ENCODE measurements at places on chromosomes 5 and 9.

DNA sequence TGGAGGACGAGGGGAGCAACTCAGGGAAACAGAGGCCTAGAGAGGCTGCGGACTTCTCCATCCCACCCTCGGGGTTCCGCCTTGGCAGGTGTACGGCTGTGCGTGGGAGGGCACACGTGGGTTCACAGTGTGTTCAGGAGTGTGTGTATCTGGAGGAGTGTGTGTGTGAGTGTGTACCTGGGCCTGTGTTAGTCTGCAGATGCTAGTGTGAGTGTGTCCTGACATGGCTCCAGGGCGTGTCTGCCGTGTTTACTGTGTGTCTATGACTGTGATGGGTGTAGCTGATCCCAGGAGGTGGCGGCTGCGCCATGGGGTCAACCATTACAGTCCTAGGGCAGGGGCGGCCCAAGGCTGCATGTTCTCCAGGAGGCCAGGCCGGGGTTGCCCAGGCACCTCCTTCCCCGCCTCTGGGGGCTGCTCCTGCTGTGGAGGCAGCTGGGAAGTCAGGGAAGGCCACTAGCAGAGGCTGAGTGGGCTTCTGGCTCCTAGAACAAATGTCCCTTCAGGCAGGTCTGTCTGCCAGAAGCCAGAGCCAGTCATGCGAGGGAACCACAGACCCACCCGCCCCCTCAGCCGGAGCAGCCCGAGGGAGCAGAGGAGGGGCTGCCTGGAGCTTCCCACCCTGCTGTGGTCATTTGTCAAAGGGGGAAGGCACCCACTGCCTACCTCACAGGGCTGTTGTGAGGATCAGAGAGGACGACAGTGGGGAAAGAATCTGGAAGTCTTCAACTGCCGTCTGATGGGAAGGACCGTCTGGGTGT, 21.4 kb downstream of the CRB2 start:
- no peak for DNase-seq

DNA sequence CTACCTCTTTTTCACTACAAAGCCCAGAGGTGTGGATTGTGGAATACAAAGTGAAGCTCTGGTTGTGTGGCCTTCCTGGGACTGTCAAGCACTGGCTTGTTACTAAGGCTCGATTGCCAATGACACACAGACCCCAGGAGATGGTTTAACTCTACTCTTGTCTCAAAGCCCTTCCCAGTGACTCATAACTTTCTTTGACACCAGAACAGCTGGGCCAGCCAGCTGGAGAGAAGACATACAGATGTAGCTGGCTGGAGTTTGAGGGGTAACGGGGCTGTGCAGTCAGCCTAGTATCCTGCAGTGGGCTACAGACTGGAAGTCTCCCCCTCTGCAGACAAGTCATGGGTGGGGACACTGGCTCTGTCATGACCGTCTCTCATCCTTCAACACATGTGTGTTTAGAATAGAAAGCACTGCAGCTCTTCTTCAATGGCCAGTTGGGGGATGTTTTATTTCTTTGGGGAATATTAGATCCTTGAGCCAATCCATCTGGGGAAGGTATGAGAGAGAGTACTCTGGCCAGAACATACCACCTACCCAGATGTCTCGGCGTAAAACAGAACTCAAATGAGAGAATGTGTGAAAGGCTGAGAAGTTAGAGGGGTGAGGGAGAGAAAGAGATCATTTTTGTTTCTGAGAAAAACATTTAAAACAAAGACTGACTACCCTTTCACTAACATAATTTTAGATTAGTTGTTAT, 53.3 kb downstream of the SEMA6A start:
- peak; percentile 30 for DNase-seq

- no peak for DNase-seq
Measured at GRCh38 chr5:168072665-168073064, 218.8 kb upstream of the WWC1 start.

DNA sequence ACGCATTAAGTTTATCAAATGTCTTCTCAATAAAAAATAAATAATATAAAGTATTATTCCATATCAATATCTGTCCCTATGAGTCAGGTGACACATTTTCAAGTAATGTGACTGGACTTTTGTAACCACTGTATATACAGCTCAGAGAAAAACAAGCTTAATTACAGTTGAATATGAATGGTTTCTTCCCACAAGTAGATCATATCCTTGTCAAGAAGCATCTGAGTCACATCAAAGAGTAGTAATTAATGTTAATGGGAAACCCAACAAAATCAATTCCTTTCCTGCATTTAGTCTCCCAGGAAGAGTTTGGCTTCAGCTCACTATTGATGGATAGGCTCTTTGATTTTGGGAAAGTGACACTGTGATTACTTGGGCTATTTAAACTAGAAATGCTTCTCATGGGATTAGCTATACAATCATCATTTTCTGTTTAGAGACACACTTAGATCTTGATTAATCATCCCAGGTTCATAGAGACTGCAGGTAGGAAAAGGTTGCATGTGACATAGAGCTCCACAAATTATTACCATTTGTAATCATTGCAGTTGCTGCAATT, 292.9 kb downstream of the GABRG2 start:
- no peak for DNase-seq

- peak; percentile 54 for DNase-seq
Measured at GRCh38 chr9:15142878-15143534, 164.0 kb downstream of the TTC39B start.

DNA sequence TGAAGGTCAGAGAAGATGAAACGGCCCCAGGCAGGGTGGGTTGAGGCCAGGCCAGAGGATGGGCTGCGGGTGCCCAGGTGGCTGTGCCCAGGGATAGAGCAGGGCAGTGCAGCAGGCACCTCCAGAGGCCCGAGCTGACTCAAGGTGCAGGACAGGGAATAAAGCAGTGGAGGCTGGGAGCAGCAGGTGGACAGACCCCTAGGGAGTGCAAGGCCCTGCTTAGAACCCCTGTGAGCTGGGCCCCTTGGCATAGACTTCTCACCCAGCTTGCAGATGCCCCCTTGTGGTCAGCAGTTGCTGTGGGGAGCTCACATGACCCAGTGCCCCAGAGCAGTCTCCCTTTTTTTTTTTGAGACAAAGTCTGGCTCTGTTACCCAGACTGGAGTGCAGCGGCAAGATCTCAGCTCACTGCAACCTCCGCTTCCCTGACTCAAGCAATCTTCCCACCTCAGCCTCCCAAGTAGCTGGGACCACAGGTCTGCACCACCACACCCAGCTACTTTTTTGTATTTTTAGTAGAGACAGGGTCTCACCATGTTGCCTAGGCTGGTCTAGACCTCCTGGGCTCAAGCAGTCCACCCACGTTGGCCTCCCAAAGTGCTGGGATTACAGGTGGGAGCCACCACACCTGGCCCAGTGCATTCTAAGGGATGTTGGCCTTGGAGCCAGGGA, 118.8 kb downstream of the WNK2 start:
- DNase-seq, result peak; percentile 41

GRCh38 chr5:90231688-90232087, 177.9 kb downstream of the CETN3 start:
- DNase-seq, result no peak

DNA sequence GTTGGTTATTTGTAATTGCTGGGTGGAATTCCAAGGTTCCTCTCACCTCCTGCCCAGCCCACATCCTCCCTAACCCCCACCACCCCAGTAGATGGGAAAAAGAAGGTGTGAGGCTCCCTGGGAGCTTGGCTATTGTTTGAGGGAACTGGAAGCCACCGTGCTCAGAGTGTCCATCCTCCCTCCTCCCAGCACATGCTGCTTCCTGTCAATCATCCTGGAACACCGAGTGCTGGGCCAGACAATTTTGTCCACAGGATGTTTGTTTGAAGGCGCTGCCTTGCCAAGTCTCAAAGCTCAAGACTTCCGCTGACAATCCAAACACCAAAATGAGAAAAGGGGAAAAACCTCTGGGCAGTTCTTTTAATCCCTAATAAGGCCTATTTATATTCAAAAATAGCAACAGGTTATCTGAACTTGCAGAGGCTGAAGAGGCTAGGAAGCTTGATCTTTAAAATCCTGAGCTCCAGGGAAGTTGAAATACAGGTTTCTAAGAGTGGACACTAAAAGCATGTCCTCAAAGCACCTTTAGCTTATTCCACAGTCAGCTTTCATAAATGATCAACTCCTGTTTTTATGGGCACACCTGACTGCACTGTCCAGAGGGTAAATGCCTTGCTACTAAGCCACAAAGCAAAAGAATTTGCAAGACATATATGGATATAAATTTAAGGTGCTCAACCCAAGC, 286.7 kb downstream of the NFIB start:
- DNase-seq, result no peak

- no peak for DNase-seq
Measured at GRCh38 chr5:41279040-41279439, 65.7 kb upstream of the C6 start.

- no peak for DNase-seq
Measured at GRCh38 chr9:124182741-124183140, 75.0 kb upstream of the NEK6 start.
